ENCODE measurements at places on chromosomes 6 and 20. TPM values are rescaled to one million over a fixed set of nuclear protein-coding genes. Genes with fewer than 3 reads are reported as not detected.

- DNase-seq = no peak
Measured at GRCh38 chr20:10428008-10428407, 6.0 kb downstream of the MKKS start.

OOEP gene
- not detected for total RNA-seq

- no peak for DNase-seq
Measured at GRCh38 chr6:130034378-130035146, 16.2 kb downstream of the L3MBTL3 start.

SUMO4 gene
- total RNA-seq = 3.4 TPM

GRCh38 chr6:37168811-37169495 is 999 bp upstream of the PIM1 start:
- DNase-seq = no peak

OPRL1 gene
- total RNA-seq = 0.82 TPM

DNA sequence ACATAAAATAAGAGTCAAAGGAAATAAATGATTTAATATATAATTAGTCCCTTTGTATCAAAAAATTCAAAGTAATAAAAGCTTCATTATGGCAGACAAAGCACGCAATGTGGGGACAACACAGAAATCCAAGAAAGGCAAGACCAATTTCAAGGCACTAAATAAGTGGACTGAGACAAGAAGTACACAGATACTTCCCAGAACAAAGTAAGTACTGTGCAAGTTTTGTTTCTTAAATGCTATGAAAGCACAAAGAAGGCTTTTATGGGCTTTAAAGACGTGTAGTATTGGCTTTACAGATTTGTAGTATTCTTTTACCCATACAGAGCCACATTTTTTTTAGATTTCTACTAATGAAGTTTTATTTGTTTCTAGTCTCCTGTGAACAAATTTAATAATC is 174.6 kb downstream of the TRDN start:
- DNase-seq = no peak

GRCh38 chr6:134911547-134911946 is 38.4 kb downstream of the ALDH8A1 start:
- DNase-seq = no peak

RAET1E gene
- total RNA-seq = not detected

DNA sequence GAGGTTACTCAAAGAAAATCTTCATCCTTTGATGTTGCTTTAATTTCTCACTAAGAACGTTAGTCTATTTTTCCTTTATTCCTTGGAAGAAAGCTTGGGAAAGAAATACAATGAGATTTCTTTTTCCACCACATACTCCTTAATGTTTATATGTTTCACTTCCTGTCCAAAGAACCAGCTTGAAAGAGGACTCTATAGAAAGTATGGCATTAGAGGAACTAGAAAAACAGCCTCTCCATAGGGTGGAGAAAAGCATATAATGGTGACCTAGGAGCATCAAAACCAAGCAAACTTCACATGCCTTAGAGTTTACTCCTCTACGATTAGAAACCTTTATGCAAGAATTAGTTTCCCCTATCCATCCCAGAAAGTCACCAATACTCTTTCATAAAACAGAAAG is 131.1 kb downstream of the OPRM1 start:
- no peak for DNase-seq

GRCh38 chr6:4903121-4903520 is 100.7 kb downstream of the RPP40 start:
- no peak for DNase-seq

GRCh38 chr20:45253261-45253660 is 1.1 kb downstream of the SLPI start:
- no peak for DNase-seq

DNA sequence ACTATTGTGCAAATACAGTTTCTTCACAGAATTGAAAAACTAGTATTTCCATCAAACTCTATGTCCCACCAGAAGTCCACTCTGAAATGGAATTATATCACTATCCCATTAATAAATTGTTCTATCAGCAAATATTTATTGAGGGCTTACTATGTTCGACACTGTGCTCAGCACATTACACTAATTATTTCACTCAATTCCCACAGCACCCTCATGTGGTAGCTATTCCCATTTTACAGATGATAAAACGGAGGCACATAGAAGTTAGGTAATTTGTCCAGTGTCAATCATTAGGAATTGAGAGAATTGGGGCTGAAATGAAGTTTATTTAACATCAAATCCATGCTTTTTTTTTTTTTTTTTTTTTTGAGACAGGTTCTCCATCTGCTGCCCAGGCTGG is 52.5 kb downstream of the MKKS start:
- DNase-seq = no peak

MLIP gene
- 1.3 TPM for total RNA-seq

- no peak for DNase-seq
Measured at GRCh38 chr6:48429021-48429420, 318.0 kb upstream of the PTCHD4 start.

HLA-DQA1 gene
- total RNA-seq = 0.16 TPM

DNA sequence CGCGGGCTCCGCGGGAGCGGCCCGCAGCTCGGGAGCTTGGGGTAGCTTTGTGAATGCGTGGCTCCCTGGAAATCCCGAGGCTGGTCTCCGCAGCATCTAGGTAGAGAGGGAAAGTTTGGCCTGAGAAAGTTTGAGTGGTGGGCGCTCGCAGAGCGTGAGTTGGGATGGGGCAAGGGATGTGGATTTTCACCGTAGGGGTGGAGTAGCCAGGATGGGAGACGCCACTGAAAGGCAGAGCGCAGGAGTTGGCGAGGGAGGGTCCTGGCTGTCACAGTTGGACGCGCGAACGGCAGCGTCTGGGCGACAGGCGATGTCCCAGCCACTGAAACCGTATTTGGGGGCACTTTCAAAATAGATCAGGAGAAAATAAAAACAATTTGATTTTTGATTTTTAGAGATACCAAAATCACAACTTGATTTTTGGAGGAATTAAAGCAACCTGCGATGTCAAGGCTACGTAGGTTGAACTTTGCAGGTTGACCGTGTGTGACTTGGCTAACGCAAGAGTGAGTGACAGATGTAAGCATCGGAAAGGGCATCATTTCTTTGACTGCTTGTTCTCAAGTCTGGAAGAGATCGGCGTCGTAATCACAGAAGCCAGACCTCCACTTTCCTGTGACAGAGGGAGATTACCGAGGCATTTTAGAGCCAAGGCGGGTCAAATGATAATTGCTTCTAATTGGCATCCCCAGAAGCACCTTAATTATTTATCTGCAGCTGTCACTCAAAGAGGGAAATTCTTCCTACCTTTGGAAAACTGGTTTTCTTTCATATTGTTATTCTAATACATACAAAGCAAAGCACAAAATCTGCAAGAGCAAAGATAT is 646 bp downstream of the HEY2 start:
- no peak for DNase-seq

- no peak for DNase-seq
Measured at GRCh38 chr6:42032366-42032765, 18.0 kb upstream of the TAF8 start.

TP53TG5 gene
- not detected for total RNA-seq
